ENCODE measurements at places on chromosomes 7 and 10. TPM values are rescaled to one million over a fixed set of nuclear protein-coding genes. Genes with fewer than 3 reads are reported as not detected.

The NET1 gene
- polyA plus RNA-seq = 6.0 TPM

The FGL2 gene
- polyA plus RNA-seq = 4.5 TPM

The PNLIPRP2 gene
- polyA plus RNA-seq = 0.20 TPM

The CAV1 gene
- polyA plus RNA-seq = 93.0 TPM

The BLNK gene
- polyA plus RNA-seq = 0.25 TPM

The TRIM4 gene
- 6.8 TPM for polyA plus RNA-seq

The AKR1E2 gene
- polyA plus RNA-seq = 3.0 TPM

The EFCAB10 gene
- polyA plus RNA-seq = not detected

The CHAT gene
- polyA plus RNA-seq = not detected

The PARD3 gene
- 19.7 TPM for polyA plus RNA-seq

The PDE6C gene
- polyA plus RNA-seq = not detected

The GIMAP5 gene
- polyA plus RNA-seq = 35.0 TPM
